ENCODE measurements at places on chromosomes 6 and 20.

DNA sequence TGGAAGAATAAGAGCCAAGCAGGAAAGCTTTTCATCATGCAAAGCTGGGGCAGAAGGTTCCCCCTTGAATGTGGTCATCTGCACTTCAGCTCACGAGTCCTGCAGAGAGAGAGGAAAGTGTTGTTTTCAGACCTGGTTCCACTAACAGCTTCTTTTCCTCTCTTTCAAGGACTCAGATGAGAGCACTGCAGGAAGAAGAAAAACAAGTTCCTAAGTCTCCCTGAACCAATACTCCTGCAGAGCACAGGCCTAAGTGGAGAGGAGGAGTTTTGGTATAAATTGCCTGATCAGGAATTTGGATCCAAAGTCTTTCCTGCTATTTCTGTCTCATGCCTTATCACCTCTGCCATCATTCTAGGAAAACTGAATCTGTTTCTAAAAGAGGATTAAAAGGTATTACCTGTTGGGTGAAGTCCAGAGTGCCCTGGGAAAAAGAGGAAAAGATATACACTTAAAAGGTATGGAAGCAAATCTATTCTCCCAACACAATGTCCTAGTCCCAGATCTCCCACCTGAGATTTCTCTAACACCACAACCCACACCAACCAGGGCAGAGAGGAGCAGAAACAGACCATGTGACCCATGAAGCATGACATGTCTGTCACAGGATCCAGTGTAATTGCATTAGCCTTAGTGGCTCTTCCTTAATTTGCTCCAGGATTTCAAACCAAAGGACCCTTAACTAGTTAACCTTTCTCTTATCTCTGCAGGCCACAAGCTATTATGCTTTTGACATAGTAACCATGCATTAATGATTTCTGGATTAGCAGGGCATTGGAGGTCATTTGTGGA, 12.2 kb downstream of the HLA-DRB5 start:
- DNase-seq: no peak

- DNase-seq: peak; percentile 25
Measured at GRCh38 chr20:32249030-32249738, 28.3 kb upstream of the KIF3B start.

DNA sequence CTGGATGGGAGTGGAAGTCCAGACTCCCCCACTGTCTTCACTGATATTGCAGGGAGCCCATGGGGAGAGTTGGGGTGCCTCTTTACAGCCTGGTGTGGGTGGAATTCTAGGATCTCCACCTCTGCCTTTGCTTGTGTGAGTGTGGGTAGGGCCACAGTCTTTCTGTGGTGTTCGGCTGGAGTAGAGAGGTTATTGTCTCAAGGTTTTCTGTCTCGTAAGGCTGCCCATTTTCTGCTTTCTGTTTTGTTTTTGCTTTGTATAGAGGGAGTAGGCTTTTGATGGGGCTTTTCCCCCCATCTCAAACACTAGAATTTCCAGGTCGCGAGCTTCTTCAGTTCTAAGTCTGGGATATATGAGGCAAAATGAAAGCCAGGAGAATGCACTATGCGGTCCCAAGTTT, 40.4 kb upstream of the ELMO2 start:
- DNase-seq: no peak

DNA sequence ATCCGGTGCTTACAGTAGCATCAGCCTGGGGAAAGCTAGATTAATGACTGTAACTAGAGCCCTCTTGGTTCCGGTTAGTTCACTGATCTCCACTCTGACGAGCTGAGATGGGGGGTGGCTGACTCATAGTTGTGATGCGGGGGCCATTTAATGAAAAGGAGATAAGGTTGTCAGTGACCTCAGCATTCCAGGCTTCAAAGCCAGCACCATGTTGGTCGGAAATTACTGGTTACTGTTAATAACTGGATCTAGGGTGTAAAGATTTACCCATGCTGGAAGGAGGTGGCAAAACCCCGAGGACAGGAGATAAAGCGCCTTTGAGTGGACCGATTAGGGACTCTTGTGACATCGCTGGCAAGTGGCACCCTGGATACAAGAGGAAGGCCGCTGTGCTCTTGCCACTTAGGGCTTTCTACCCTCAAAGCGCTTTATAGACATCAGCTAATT, 21.1 kb downstream of the FOXC1 start:
- DNase-seq: no peak

- no peak for DNase-seq
Measured at GRCh38 chr6:56758553-56758952, 115.9 kb upstream of the DST start.

DNA sequence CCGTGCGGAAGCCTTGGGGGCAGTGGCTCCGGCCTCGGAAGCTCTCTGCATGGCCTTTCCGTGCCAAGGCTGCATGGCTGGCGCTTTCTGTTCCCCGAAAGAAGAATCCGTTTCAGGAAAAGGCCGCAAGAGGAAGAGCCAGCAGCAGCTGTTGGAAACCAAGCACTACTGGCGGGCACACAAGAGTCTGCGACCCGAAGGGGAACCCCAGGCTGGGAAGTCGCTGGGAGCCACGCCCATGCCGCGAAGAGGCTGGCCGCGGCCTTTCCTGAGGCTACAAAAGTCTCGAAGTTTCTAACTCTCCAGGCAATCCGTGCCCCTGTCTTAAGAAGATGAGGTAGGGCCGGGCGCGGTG, at the start of gene CGAS:
Gene CGAS (minus strand): TSS at position 191 of the 355 bp plus-strand sequence. CDS start 116 bp downstream, at position 75.
- DNase-seq: peak; percentile 78

DNA sequence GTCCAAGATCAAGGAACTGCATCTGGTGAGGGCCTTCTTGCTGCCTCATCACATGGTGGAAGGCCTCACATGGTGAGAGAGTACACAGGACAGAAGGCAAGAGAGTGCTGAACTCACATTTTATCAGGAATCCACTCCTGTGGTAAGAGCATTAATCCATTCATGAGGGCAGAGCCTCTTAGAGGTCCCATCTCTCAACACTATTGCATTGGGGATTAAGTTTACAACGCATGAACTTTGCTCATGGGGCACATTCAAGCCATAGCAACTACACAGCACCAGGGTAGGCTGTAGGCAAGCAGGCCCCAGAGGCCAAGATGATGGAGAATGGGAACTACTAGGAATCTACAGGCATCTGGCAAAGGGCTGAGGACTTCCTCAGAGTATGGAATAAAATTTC, 10.0 kb upstream of the TGIF2 start:
- no peak for DNase-seq

GRCh38 chr6:108836061-108836460, 12.2 kb upstream of the ARMC2 start:
- DNase-seq: no peak
